H9 (cell line): ENCODE measurements at places on chromosomes 11 and 22. TPM values are rescaled to one million over a fixed set of nuclear protein-coding genes. Genes with fewer than 3 reads are reported as not detected.

DNA sequence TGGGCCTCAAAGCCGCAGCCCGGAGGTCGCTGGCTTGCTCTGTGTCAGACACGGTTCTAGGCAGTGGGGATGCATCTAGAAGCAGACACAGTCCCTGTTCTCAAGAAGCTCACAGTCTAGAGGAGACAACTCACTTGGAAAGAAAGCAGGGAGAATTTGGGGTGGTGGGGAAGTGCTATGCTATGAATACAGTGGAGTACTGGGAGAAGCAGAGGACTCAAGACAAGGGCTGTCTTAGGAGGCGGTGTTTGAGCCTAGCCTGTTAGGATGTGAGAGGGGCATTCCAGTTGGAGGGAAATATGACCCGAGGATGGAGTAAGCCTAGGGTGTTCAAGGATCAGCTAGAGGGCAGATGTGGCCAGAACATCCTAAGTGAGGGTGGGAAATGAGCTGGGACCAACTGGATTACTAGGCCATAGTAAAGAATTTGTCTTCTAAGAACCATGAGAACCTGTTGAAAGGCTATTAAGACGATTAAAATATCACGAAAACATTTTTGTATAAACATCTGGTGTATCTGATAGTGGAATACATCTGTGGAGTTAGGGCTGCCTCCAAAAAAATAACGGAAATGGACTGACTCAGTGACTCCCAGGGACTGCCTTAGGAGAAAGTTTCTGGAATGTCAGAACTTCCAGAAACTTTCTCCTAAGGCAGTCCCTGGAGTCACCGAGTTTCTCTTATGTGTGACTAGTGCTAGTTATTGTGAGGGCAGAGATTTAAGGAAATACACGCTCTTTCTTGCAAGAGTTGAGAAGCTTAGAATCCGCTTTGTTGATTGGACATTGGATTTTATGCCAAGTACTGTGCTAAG lies 1.1 kb upstream of the PITPNB start:
- peak; percentile 60 for DNase-seq

GRCh38 chr11:62044639-62045121 lies 77.2 kb upstream of the FTH1 start:
- DNase-seq = no peak

- no peak for DNase-seq
Observed at GRCh38 chr11:46958777-46959176, 22.2 kb downstream of the CSTPP1 start.

DNA sequence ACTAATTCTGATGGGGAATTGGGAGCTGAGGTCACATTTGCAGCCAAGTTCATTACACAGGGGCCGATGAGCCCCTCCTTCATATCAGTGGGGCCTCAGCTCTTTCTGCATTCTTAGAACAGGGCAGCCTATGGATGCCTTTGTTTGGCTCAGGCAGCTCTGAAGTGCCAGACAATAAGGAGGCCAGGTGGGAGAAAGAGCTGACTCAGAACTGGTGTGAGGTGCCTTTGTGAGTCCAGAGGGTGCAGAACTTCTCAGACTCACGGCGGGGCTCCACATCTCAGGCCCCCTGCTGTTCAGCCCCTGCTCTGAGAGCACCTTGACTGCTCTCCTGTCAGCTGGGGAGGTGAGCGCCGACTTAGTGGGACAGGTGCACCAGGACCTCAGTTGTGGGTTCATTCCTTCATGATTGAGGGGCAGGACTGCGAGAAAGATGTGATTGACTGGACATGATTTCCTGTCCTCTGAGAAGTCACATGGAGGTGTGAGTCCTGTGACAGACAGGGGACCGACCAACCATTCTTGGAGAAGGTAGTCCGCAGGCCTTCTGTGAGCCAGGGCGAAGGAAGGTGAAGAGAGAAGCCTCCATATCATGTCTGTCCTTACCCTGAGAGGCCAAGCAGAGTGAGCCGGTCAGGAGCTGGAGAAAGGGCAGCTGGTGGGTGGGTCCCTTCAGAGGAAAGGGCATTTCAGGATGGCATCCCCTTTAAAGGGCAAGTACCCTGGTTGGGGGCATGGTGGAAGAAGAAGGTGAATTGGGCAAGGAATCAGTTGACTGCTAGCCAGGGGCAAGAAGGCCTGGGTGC lies 245.0 kb upstream of the TBCEL start:
- peak; percentile 55 for DNase-seq

Gene TCN1
- not detected in 2 replicates for total RNA-seq

Gene RTN4RL2
- 7.0 and 7.1 TPM in 2 replicates for total RNA-seq

Gene JHY
- 0.50 and 0.79 TPM in 2 replicates for total RNA-seq
